ENCODE measurements at places on chromosomes 3 and 15. TPM values are rescaled to one million over a fixed set of nuclear protein-coding genes. Genes with fewer than 3 reads are reported as not detected.

Gene SLC28A2
- total RNA-seq = not detected

Gene TRPM1
- not detected for total RNA-seq

Gene SOX14
- not detected for total RNA-seq

Gene TLR9
- 0.43 TPM for total RNA-seq

Gene SEMA6D
- total RNA-seq = 4.9 TPM

Gene NLGN1
- 17.7 TPM for total RNA-seq
